ENCODE measurements at places on chromosomes 7 and 10. TPM values are rescaled to one million over a fixed set of nuclear protein-coding genes. Genes with fewer than 3 reads are reported as not detected.

DNA sequence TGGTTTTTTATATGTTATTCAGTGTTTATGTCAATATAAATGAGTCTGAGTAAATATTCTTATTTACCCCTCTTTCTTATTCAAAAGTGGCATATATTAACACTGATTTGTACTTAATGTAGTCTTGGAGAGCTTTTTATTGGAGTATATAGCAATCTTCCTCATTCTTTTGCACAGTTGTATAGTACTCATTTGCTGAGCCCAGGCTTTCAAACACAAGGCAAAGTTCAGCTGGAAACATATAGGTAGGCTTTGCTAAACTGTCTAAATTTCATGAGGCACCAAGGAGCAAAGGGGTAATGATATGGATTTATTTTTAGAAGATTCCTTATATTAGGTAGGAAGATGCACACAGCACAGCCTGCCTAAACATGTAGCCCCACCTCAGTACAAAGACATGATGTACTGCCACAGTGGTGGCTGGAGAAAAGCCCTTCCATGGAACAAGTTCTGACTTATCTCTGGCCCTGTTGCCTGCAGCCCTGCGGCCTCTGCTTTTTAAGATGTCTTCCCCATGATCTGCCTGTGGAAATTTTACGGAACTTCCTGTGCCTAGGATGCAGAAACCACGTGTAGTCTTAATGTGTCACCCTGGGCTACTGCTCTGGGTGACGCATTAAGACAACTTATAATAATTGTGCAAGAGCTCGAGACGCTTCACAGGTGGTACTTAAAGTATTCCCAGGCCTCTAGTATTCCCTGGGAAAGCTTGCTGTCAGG lies 9.6 kb upstream of the PDCD4 start:
- H3K4me1 ChIP-seq: peaks cover 69% of the 10 kb centered on the region
- peak overlapping the region; percentile 85 for H3K27ac ChIP-seq
- no peak overlapping the region for H3K4me3 ChIP-seq
- H3K27me3 ChIP-seq: no peaks in the 10 kb centered on the region

DNA sequence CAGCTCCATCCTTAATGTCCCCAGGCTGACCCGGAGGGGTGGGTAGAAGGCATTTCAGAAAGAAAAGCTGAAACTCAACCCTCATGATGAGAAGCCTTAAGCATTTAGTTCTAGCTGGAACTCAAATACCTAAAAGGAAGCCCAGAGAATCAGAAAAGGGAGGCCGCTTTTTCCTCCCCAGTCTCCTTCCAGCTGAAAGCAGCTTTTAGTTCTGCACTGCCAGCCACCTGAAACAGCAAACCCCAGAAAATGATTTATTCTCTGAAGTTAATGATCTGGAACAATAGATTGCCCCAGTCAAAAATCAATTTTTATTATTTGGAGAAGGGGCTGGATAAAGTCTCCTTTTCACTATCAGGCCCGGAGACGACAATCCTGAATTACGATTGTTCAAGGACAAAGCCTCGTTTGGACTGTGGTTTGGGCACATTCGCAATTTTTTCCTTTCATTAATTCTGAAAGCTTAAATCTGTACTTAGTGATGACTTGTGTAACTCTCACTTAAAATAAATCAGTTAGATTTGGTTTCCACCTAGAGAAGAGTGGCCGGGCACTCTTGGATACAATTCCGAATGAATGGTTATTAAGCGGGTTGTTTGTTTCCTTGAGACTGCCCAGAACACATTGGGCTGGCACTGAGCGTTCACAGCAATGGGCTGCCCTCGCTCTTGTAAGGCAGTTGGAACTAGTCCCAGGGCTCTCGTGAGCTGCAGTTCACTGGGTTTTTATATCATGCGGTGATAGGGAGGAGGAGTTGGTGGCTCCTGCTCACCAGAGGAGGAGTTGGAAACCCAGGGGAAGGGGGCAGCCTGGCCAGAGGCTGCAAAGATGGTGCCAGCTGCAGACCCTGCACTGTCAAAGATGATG lies 262.2 kb downstream of the CCSER2 start:
- peak; percentile 36 for DNase-seq
- no peaks in the 10 kb centered on the region for H3K36me3 ChIP-seq
- no peak overlapping the region for H3K27ac ChIP-seq
- H3K27me3 ChIP-seq: no peaks in the 10 kb centered on the region
- no peaks in the 10 kb centered on the region for H3K4me1 ChIP-seq
- H3K4me3 ChIP-seq: no peak overlapping the region

DNA sequence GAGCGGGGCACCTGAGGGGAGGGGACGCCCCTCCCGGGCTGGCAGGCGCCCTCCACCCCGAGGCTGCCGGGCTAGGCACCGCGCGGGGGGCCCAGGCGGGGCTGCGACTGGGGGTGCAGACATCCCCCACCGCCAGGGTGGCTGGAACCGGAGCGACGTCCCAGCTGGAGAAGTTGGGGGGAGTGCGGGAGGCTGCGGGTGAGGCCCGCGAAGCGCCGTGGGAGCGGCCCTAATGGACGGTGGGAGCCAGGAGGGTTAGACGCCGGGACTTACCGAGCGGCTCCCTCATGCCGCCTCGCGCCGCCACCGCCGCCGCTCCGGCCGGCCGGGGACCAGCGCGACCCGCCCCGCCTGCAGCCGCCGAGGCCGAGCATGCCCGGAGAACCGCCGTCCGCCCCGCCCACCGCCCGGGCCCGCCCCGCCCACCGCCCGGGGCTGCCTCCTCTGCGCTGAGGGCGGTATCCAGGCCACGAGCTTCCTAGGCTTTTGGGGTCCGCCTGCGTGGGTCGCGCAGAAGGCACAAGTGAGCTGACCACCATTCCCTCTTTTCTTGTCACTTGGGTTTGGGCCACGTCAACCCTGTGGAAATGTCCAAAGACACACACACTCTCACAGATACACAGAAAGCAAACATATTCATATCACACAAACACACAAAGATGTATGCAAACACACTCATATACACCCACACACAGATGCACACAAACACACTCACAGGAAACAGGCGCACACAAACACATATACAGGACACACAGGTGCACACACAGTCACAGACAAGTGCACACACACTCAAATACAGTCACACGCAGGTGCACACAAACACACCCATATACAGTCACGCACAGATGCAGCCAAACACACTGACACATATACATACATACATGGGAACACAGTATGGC lies at the start of gene JCAD:
TSS of gene JCAD (minus strand) at position 378 of the 899 bp plus-strand sequence. CDS start 11,774 bp downstream, outside the sequence.
- peak within 1 kb of the TSS; percentile 91 for H3K27ac ChIP-seq
- H3K4me1 ChIP-seq: peaks cover 4% of the 10 kb centered on the region
- DNase-seq: peak; percentile 73
- peaks cover 35% of the 10 kb centered on the region for H3K27me3 ChIP-seq
- H3K36me3 ChIP-seq: no peaks in the 10 kb centered on the region

GRCh38 chr7:158392251-158392650 lies 195.4 kb downstream of the PTPRN2 start:
- H3K4me3 ChIP-seq: no peak overlapping the region
- H3K27ac ChIP-seq: no peak overlapping the region

DNA sequence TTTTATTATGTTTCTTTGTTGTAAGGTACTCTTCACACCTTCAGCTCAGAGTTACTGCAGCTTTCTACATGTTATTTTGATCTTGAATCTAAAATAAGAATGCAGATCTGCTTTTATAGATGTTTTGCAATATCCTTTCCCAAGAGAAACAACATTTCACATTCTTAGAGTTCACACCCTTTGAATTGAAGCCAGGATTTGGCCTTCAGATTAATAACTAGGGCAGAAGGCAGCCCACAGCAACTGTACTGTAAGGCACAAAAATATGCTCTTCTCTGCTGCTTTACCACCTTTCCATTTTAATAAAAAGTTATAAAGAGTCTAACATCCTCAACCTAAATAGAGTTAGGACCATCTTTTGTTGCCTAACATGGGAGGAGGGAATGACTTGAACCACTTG lies 224.7 kb downstream of the LHFPL3 start:
- no peaks in the 10 kb centered on the region for H3K4me1 ChIP-seq
- no peak for DNase-seq
- no peaks in the 10 kb centered on the region for H3K27me3 ChIP-seq
- no peak overlapping the region for H3K4me3 ChIP-seq

Gene ZNF853
- 8.8 TPM for total RNA-seq

Gene P4HA1
- 17.9 TPM for total RNA-seq

Gene MYO3A
- 1.2 TPM for total RNA-seq
